Ammon's horn (tissue), 1 donor: ENCODE measurements at places on chromosomes 4 and X.
A peak's percentile ranks its signal among the peaks of the same experiment; 100 is the strongest.

- no peak for DNase-seq
Measured at GRCh38 chrX:8743126-8743732, 11.3 kb upstream of the ANOS1 start.

DNA sequence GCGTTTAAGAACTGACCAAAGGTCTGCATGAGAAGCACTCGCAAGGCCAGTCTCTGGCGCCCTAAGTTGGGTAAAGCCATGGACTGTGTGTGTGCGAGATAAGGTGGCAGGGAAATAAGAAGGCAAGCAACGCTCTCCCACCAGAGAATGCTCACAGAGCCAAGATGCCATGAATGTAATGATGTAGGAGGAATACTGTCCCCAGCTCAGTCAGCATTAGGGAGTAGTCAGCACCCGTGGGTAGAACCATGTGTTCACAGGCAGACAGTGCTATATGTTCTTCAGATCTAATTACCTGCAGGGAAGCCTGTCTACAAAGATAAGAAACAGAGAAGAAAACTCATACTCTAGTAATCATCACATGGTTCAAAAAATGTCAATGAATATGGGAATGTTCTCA is 68.8 kb downstream of the SEC24D start:
- no peak for DNase-seq

DNA sequence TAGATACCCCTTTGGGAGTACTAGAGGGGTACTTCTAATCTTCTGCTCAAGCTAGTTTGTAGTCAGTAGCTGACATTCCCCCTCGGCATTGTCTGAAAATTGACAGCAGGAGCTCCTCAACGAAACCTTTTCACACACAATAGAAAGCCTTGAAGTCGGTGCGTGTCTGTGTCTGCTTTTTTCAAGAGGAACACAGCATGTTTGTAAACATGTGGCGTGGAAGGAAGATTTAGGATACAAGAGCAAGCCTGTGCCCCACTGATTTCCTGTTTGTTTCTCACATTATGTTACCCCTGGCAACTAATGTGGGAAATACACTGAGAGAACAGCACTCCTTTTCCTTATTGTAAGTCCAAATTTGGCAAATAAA is 252.6 kb downstream of the ANKRD50 start:
- DNase-seq: peak; percentile 7

DNA sequence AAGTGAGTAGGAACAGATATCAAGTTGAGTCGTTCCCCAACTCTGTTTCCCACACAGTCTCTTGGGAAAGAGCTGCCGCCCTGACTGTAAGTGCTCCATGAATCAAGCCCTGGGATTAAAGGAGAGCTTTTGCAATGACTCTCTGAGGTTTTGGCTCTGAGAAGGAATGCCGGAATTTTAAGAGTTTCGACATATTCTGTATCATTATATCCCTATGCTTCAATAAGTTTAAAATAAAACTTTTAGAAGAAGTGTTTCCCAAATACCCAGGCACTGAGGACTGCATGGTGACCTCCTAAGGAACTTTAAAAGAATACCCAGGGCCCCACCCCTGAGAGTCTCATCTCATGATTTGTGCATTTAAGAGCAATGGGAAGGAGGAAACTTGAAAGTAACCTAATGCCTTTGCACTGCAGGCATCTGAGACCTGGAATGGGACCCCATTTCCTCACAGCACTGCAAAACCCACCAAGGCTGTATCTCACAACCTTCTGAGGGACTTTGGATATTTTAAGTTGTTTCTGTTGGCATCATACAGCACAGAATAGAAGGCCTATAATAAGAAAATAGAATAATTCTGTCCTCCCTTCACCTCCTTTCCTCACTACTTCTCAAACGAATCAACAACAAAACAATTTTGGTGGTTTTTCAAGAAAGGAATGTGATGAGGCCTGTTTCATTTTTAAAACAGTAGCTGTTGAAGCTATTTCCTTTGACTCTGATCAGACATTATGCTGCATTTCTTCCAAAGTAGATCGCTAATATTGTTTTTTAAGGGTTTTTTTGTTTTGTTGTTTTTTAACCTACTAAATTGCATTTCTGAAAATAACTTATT is 121.2 kb downstream of the GASK1B start:
- DNase-seq: no peak

GRCh38 chrX:147741776-147742175 is 169.9 kb upstream of the FMR1 start:
- DNase-seq: peak; percentile 1
